ENCODE measurements at places on chromosomes 2 and 18. TPM values are rescaled to one million over a fixed set of nuclear protein-coding genes. Genes with fewer than 3 reads are reported as not detected.
A peak's percentile ranks its signal among the peaks of the same experiment; 100 is the strongest.

PROC gene
- total RNA-seq, result not detected

TOGARAM2 gene
- not detected for total RNA-seq

CD226 gene
- total RNA-seq, result 0.05 TPM

GRHL1 gene
- total RNA-seq, result 4.3 TPM

CPLX4 gene
- not detected for total RNA-seq

EIF2AK3 gene
- 129 TPM for total RNA-seq

XDH gene
- total RNA-seq, result 1.3 TPM

REG3G gene
- not detected for total RNA-seq

NAGK gene
- total RNA-seq, result 188 TPM

NR4A2 gene
- total RNA-seq, result 2.2 TPM

UGT1A10 gene
- total RNA-seq, result not detected

VWC2L gene
- 0.15 TPM for total RNA-seq

ACKR3 gene
- total RNA-seq, result 1.2 TPM

KLHL14 gene
- not detected for total RNA-seq

SPP2 gene
- total RNA-seq, result not detected

DNA sequence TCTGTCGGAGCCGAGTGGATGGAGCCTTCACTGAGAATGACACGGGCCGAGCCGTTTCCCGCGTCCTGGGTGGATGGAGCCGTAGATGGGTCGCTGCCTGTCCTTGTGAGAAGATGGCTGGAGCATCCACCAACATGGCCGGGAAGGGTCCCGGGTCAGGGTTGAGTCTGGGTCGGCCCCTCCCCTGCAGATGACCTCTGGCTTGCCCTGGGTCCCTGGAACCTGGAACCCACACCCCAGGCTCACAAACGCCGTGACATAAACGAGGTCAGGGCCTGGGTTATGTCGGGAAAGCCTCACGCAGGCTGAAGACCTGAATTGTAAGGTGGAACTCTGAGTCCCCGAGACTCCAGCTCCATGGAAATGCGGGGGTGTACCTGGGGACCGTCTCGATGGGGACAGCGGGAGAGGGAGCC lies 94.9 kb downstream of the NFATC1 start:
- peak; percentile 4 for DNase-seq
- peaks cover 1% of the 10 kb centered on the region for H3K4me1 ChIP-seq
- no peak overlapping the region for H3K27ac ChIP-seq
- H3K4me3 ChIP-seq, result no peak overlapping the region

DNA sequence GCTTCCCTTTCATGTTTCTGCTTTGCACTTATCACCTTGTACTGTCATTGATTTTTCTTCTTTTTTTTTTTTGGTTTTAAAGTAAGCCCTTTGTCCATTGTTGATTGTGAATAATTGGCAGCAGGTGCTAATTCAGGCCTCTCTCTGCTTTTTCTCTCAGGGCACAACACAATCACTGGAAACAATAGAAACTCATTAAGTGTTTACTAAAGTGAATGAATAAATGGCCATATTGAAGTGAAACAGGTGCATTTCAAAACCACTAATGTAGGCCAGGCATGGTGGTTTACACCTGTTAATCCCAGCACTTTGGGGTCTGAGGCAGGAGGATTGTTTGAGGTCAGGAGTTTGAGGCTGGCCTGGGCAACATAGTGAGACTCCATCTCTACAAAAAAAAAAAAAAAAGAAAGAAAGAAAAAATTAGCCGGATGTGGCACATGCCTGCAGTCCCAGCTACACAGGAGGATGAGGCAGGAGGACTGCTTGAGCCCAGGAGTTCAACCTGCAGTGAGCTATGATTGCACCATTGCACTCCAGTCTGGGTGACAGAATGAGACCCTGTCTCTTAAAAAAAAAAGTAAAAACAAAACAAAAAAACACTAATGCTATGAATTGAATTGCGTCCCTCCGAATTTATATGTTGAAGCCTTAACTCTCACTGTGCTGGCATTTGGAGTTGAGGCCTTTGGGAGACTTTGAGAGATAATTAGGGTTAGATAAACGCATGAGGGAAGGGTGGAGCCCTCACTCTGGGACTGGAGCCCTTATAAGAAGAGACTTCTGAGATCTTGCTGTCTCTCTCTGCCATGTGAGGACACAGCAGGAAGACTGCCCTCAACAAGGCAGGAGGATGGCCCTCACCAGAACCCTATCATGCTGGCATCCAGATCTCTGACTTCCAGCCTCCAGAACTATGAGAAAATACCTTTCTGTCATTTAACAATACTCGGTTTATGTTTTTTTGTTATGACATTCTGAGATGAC lies 19.9 kb downstream of the SLC38A11 start:
- no peak overlapping the region for H3K27ac ChIP-seq
- H3K36me3 ChIP-seq, result no peaks in the 10 kb centered on the region
- no peak for DNase-seq
- no peaks in the 10 kb centered on the region for H3K4me1 ChIP-seq
- no peak overlapping the region for H3K4me3 ChIP-seq

DNA sequence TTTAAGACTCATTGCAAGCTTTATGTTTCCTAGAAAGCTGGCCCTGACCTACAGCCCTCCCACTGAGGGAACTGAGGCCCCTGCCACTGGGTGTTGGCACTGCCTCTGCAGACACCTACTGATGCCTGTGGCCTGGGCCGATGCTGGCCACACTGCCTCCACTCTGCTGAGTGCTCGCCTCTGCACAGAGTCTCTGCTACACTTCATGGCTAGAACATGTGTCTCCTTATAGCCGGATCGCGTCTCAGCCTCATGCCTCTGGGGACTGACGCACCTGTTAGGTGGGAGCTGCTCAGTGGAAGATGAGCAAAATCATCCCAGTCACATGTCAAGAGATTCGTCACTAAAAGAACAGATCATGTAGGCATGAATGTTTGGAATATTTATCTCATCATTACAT lies 108.7 kb downstream of the RGPD3 start:
- no peak overlapping the region for H3K4me3 ChIP-seq
- H3K4me1 ChIP-seq, result no peaks in the 10 kb centered on the region
- no peaks in the 10 kb centered on the region for H3K27me3 ChIP-seq
- no peaks in the 10 kb centered on the region for H3K36me3 ChIP-seq

DNA sequence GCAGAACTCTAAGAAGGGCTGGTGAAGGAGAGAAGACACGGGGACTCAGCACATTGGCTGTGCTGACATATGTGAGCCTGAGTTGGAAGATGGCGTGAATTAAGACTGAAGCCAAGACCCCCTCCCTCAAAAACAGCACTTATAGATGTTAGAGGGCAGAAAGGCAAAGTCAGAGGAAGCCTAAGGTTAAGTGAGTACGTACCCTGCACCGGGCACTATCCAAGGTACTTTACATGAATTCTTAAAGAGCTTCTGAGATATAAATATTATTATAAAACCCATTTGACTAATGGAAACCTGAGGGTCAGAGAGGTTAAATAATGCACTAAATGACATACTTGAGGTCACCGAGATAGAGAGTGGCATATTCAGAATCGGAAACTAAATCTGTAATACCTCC lies 25.6 kb downstream of the SIX3 start:
- no peak overlapping the region for H3K27ac ChIP-seq
- no peaks in the 10 kb centered on the region for H3K36me3 ChIP-seq
- H3K4me1 ChIP-seq, result peaks cover 9% of the 10 kb centered on the region
- peaks cover 3% of the 10 kb centered on the region for H3K27me3 ChIP-seq
- H3K4me3 ChIP-seq, result no peak overlapping the region

GRCh38 chr2:145615626-145616025 lies 1095.7 kb upstream of the ZEB2 start:
- no peak for DNase-seq
- H3K27ac ChIP-seq, result no peak overlapping the region
- H3K27me3 ChIP-seq, result no peaks in the 10 kb centered on the region

- peaks cover 3% of the 10 kb centered on the region for H3K27me3 ChIP-seq
- peaks cover 3% of the 10 kb centered on the region for H3K4me1 ChIP-seq
- DNase-seq, result no peak
These were observed 58.2 kb upstream of the TFCP2L1 start for GRCh38 chr2:121343191-121343590.

DNA sequence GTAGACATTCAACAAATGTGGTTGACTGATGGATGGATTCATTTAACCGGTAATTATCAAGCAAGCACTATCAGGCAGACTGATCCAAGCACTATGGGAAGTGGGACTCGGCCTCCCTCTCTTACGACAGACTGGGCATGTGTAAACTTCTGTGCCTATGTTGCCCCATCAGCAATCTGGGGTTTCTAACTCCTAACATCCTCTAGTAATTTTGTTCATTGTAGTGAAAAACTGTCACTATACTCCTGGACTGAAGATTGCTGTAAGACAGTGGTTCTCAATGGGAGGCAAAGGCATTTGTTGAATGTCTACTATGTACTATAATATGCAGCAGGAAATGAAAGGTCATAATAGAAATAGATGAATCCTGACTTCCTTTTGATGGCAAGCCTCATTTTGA lies 51.2 kb upstream of the CREB1 start:
- H3K4me1 ChIP-seq, result peaks cover 24% of the 10 kb centered on the region
- H3K4me3 ChIP-seq, result no peak overlapping the region
- peaks cover 5% of the 10 kb centered on the region for H3K27me3 ChIP-seq
- no peak overlapping the region for H3K27ac ChIP-seq
- DNase-seq, result no peak
- H3K36me3 ChIP-seq, result no peaks in the 10 kb centered on the region

DNA sequence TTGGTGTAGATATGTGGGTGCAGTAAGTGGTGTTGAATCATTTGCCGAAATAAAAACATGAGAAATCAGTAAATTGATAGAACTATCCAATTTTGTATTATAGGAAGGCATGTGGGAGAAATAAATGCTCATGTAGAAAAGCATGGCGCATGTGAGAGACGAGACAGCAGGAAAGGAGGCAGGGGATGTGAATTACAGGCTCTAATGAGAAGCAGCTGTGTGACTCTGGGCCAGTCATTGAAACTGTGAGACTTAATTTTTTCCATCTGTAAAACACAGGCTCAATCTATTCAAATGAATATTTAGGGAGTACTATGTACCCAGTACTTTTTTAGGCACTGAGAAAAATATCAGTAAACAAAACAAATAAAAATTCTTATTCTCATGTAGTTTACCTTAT lies 42.6 kb upstream of the MAP3K20 start:
- DNase-seq, result no peak
- H3K27me3 ChIP-seq, result no peaks in the 10 kb centered on the region
- H3K27ac ChIP-seq, result no peak overlapping the region
- H3K4me1 ChIP-seq, result no peaks in the 10 kb centered on the region
- H3K36me3 ChIP-seq, result no peaks in the 10 kb centered on the region
- no peak overlapping the region for H3K4me3 ChIP-seq

DNA sequence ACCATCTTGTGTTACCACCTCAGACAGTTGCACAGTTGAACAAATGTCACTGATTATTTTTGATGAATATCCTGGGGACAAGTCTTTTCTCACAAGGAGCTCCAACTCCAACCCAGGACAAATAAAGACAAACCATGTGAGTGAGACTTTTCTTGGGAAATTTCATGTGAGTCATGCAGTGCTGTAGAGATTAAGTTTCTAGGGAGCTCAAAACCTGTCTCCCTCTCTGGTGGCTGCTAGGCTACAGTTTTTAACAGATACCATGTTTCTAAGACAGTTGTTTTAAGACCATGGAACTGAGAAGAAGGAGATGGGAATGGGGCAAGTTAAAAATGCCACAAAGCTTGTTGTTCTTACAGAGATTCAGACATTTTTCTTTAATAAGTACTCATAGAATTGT lies 255.5 kb downstream of the RIT2 start:
- no peaks in the 10 kb centered on the region for H3K27me3 ChIP-seq
- no peak overlapping the region for H3K27ac ChIP-seq
- H3K4me1 ChIP-seq, result peaks cover 7% of the 10 kb centered on the region

DNA sequence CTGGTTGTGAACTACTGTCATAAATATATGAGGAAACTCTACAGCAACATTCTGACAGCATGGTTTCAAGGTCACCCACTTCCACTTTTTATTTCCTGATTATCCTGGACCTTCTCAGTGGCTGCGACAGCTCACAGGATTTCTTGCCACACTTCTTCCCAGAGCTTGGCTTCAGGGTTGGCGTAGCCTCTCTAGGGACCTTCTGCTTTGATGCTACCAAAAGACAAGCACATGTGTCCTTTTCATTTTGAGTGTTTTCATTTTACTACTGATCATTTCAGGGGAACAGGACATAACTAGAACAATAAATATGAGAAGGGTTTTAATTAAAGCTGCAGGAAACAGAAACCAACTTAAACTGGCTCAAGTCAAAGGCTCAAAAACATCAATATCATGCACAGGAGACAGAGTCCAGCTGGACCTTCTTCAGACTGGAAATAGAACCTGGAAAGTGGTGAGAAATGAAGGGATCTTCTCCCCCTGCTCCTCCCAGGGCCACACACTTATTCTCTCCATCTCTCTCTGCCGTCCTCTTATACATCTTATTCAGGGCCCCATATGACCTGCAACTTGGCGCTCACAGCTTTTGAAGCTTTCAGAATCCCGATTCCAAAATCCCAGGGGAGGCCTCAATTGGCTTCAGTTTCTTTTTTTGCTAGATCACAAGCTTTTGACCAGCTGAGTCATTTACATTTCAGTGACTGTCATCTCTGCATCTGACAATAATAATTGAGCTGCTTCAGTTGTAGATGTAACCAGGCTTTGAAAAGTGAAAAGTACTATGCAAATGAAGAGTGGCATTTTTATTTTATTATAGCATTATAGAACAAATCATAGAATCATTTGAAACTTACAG lies 9.7 kb downstream of the VIT start:
- no peaks in the 10 kb centered on the region for H3K36me3 ChIP-seq
- peak overlapping the region; percentile 1 for H3K4me3 ChIP-seq
- DNase-seq, result no peak
- peaks cover 13% of the 10 kb centered on the region for H3K4me1 ChIP-seq
- H3K27ac ChIP-seq, result peak overlapping the region; percentile 6
- H3K27me3 ChIP-seq, result no peaks in the 10 kb centered on the region

- DNase-seq, result no peak
- H3K36me3 ChIP-seq, result no peaks in the 10 kb centered on the region
- no peaks in the 10 kb centered on the region for H3K27me3 ChIP-seq
These were observed 89.9 kb downstream of the ERBB4 start for GRCh38 chr2:212448698-212449097.

- peaks cover 2% of the 10 kb centered on the region for H3K27me3 ChIP-seq
- H3K27ac ChIP-seq, result no peak overlapping the region
These were observed 51.2 kb upstream of the NOSTRIN start for GRCh38 chr2:168751104-168751740.

- DNase-seq, result no peak
- H3K27ac ChIP-seq, result no peak overlapping the region
- peaks cover 11% of the 10 kb centered on the region for H3K27me3 ChIP-seq
- H3K4me3 ChIP-seq, result no peak overlapping the region
- peaks cover 2% of the 10 kb centered on the region for H3K4me1 ChIP-seq
These were observed 104.6 kb downstream of the ACKR3 start for GRCh38 chr2:236674238-236674637.

DNA sequence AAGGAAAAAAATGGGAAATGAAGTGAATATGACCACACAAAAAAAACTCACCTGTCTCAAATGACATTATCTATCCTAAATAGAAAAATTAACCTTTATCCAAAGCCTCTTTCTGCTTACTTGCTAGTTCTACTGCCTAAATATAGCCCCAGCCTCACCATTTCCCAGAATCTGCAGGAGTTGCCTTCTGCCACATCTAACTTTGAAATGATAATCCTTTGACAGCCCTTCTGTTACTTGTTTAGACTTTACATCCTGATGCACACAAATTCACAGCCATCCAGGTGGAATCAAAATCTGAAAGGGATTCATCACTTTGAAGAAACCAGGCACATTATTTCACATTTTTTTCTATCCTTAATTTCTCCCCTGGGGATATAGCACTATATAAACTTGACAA lies 1356.2 kb upstream of the NXPH2 start:
- no peaks in the 10 kb centered on the region for H3K27me3 ChIP-seq
- H3K36me3 ChIP-seq, result peaks cover 4% of the 10 kb centered on the region
- DNase-seq, result no peak
- H3K27ac ChIP-seq, result no peak overlapping the region
- peaks cover 5% of the 10 kb centered on the region for H3K4me1 ChIP-seq

Data from glutamatergic neuron (in vitro differentiated cells).